HepG2 (cell line): ENCODE measurements at places on chromosomes 7 and 10.
A peak's percentile ranks its signal among the peaks of the same experiment; 100 is the strongest.

- no peak for DNase-seq
- no peak overlapping the region for H3K27ac ChIP-seq
- peaks cover 53% of the 10 kb centered on the region for H3K4me1 ChIP-seq
- no peaks in the 10 kb centered on the region for H3K36me3 ChIP-seq
These were observed 46.3 kb downstream of the NRP1 start for GRCh38 chr10:33288127-33288526.

DNA sequence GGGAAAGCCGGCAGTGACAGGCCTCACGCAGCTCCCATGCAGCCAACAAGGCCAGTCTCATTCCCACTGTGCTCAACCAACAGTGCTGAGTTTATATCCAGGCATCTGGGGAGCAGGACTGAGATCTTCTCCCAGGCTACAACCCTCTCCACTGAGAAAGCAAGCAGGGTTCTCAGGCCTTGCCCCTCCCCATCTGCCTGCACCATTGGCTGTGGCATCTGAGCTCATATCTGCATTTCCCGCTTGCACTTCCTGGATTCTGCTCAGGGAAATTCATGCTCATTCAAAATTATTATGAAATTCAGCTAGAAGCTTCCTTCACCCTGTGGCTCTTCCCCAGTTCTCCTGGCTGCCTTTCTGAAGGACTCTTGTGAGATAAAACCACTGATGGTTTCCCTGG lies 1029.0 kb downstream of the GRM8 start:
- H3K27me3 ChIP-seq: no peaks in the 10 kb centered on the region
- H3K36me3 ChIP-seq: no peaks in the 10 kb centered on the region
- H3K4me1 ChIP-seq: no peaks in the 10 kb centered on the region
- no peak overlapping the region for H3K4me3 ChIP-seq
- DNase-seq: no peak

GRCh38 chr10:59586407-59586891 lies 123.2 kb downstream of the SLC16A9 start:
- H3K36me3 ChIP-seq: no peaks in the 10 kb centered on the region
- H3K27ac ChIP-seq: no peak overlapping the region
- no peak for DNase-seq
- H3K4me3 ChIP-seq: no peak overlapping the region
- H3K27me3 ChIP-seq: peaks cover 4% of the 10 kb centered on the region; the same call in 1 of the 3 replicates

- H3K36me3 ChIP-seq: no peaks in the 10 kb centered on the region
- no peak overlapping the region for H3K27ac ChIP-seq
- no peaks in the 10 kb centered on the region for H3K27me3 ChIP-seq
- no peak overlapping the region for H3K4me3 ChIP-seq
- H3K4me1 ChIP-seq: peaks cover 11% of the 10 kb centered on the region
These were observed 47.0 kb upstream of the TMEM140 start for GRCh38 chr7:135100856-135101255.

- DNase-seq: no peak
- H3K4me1 ChIP-seq: no peaks in the 10 kb centered on the region
- no peaks in the 10 kb centered on the region for H3K36me3 ChIP-seq
- no peak overlapping the region for H3K4me3 ChIP-seq
- 0 out of 2 replicates have a peak, but pooled peaks cover 2% of the 10 kb centered on the region for H3K27me3 ChIP-seq
These were observed 21.6 kb upstream of the TSPAN33 start for GRCh38 chr7:129122751-129123509.

DNA sequence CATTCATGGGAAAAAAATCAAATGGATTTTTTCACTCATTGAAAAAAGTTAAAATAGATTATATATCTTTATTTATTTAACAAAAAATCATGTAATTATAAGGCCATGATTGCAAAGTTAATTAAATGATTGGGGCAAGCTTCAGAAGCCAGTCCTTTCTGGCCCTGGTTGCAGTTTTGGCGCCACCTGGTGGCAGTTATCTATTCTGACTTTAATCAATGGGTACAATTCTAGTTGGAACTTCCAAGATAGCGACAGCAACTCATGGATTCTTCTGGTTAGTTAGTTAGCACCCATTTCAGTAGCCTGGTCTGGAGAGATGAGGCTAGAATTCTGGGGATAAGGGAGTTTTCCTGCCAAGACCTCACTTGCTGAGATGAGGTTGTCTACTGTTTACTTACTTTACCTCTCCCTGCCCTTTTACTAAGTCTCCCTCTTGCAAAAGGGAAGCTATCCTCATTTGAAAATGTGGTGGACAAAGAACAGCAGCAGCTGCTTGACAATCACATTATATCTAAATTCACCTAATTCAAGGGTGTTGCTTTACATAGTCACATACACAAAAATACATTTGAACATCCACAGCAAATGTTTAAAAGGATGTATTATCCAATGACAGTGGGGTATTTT lies 42.3 kb downstream of the NOC3L start:
- DNase-seq: peak; percentile 53
- H3K4me1 ChIP-seq: peaks cover 11% of the 10 kb centered on the region
- no peak overlapping the region for H3K4me3 ChIP-seq
- H3K27me3 ChIP-seq: no peaks in the 10 kb centered on the region

GRCh38 chr7:12017046-12017445 lies 185.0 kb upstream of the THSD7A start:
- no peak overlapping the region for H3K27ac ChIP-seq
- H3K27me3 ChIP-seq: no peaks in the 10 kb centered on the region
- no peaks in the 10 kb centered on the region for H3K4me1 ChIP-seq
- H3K4me3 ChIP-seq: no peak overlapping the region

- no peak for DNase-seq
- H3K36me3 ChIP-seq: no peaks in the 10 kb centered on the region
- no peaks in the 10 kb centered on the region for H3K4me1 ChIP-seq
- no peak overlapping the region for H3K4me3 ChIP-seq
- H3K27ac ChIP-seq: no peak overlapping the region
These were observed 639.7 kb upstream of the AUTS2 start for GRCh38 chr7:68958571-68958970.

DNA sequence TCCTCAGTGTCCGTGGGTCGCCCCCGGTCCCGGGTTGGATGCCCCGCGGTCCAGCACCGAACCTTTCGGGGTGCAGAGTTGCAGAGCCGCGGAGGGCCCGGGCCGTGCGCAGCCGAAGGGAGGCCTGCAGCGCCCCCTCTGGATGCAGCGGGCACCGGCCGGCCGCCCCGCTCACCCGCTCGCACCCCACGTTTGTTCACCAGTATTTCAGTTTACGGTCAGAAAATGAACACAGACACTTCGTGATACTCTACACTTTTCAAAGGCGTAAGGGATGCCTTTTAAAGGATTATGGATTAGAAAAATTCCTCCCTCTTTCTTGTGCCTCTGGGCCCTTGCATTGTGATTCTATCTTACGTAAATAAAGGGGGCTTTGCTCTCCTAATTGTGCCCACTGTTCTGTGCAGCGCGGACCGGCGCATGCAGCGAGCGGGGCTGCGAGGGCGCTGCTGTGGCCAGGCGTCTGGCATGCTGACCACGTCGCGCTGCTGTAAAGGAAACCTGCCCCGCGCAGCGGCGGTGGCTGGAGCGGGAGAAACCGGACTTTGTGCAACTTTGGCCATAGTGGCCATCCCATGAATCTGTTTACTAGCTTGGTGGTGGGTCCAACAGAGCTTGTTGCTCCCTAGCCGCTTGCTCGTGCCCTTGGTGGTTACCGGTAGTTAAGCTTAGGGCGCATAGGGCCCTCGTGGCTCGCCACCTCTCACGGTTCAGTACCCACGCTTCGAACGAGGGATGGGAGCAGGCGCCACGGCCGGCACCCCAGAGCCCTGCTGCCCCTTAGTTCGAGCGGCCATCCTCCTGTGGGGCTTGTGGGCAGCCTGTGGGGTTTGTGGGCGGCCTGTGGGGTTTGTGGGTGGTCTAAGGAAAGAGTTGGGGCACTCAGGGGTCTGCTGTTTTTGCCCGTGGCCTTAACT lies 739 bp upstream of the MEST start:
- no peak for DNase-seq
- H3K27me3 ChIP-seq: no peaks in the 10 kb centered on the region
- H3K4me1 ChIP-seq: peaks cover 2% of the 10 kb centered on the region; the same call in 1 of the 2 replicates
- no peak overlapping the region for H3K4me3 ChIP-seq

GRCh38 chr7:146862415-146862814 lies 745.8 kb downstream of the CNTNAP2 start:
- H3K4me3 ChIP-seq: no peak overlapping the region
- no peaks in the 10 kb centered on the region for H3K4me1 ChIP-seq
- H3K27me3 ChIP-seq: no peaks in the 10 kb centered on the region
- no peak for DNase-seq
- no peaks in the 10 kb centered on the region for H3K36me3 ChIP-seq

DNA sequence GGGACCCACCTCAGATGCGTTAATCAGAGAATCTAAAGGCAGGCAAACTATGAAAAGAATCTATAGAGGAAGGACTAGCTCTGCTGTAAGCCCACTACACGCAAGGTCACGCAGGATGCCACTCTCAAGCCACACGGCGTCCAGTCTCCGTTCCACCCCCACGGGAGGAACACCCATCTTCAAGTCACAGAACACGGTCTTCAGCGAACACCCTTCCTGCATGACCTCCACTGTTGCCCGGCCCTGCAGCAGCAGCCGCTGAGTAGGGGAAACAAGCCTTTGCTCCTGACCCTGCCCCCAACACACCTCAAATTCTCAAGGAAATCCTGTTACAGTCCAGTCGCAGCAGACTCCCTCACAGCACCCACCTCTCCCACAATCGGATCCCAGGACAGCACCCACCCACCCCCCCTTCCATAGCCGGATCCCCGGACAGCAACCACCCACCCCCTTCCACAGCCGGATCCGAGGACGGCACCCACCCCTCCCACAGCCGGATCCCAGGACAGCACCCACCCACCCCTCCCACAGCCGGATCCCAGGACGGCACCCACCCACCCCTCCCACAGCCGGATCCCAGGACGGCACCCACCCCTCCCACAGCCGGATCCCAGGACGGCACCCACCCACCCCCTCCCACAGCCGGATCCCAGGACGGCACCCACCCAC lies 133.7 kb downstream of the DIP2C start:
- H3K4me1 ChIP-seq: peaks cover 12% of the 10 kb centered on the region
- H3K36me3 ChIP-seq: no peaks in the 10 kb centered on the region
- no peak overlapping the region for H3K4me3 ChIP-seq
- no peaks in the 10 kb centered on the region for H3K27me3 ChIP-seq

DNA sequence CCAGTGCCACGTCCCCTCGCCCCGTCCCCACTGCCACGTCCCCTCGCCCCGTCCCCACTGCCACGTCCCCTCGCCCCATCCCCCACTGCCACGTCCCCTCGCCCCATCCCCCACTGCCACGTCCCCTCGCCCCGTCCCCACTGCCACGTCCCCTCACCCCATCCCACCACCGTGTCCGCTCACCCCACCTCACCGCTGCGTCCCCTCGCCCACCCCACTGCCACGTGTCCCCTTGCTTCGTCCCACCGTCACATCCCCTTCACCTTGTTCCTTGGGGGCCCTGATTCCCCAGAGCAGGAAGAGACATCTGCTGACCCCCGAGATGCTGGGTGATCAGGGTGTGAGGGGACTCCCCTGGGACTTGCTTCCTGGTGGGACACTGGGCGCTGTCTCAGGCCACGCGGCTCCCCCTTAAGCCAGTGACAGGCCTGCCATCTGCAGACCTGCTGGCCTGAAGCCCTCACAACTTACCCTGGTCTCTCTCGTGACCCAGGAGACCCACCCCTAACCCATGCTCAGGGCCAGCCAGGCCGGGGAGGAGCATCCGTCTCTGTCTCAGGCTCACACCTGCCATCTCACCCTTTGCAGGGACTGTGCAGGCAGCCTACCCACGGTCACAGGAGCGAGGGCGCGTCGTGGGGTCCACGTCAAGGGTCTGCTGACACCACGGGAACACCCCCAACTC lies 260.4 kb downstream of the ELFN1 start:
- DNase-seq: no peak
- no peak overlapping the region for H3K27ac ChIP-seq
- H3K4me3 ChIP-seq: no peak overlapping the region
- no peaks in the 10 kb centered on the region for H3K27me3 ChIP-seq

GRCh38 chr7:2237109-2237602 lies 4.4 kb upstream of the MAD1L1 start:
- peaks cover 28% of the 10 kb centered on the region for H3K4me1 ChIP-seq
- H3K36me3 ChIP-seq: peaks cover 6% of the 10 kb centered on the region
- H3K27ac ChIP-seq: no peak overlapping the region
- H3K27me3 ChIP-seq: no peaks in the 10 kb centered on the region; the same call in 2 of the 3 replicates
- no peak for DNase-seq
- no peak overlapping the region for H3K4me3 ChIP-seq

DNA sequence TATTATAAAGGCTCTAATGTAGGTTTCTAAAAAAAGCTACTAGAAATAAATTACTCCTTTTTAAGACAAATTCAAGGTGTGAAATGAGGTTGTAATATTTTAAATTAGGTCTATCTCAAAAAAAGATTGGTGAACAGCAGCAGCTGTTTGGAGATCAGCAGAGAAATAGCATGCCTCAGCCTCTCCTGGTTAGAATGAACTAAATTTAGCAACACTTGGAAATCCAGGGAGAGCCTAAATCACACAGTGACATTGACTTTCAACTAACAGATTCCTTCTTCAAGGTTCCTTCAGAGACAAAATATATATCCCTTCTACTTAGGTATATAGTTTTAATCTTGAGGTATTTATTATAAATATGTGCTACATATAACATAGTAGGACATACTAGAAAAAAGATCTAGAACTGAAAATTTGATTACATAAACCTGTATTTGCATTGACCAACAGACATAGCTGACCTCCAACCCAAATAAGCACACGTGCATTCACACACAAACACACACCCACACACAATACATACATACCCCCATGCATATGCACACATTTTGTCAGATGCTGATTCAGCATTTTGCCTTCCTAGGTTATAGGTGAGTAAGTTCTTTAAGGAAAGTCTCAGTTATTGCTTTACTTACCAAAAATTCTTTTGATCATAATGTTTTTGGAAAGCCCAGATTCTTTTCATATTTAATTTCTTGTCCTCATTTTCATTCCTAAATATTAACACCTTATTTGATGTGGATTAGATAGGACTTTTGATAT lies 47.3 kb downstream of the DGKB start:
- H3K36me3 ChIP-seq: no peaks in the 10 kb centered on the region
- DNase-seq: no peak
- no peak overlapping the region for H3K4me3 ChIP-seq
- H3K27me3 ChIP-seq: no peaks in the 10 kb centered on the region
- no peak overlapping the region for H3K27ac ChIP-seq
- H3K4me1 ChIP-seq: no peaks in the 10 kb centered on the region

DNA sequence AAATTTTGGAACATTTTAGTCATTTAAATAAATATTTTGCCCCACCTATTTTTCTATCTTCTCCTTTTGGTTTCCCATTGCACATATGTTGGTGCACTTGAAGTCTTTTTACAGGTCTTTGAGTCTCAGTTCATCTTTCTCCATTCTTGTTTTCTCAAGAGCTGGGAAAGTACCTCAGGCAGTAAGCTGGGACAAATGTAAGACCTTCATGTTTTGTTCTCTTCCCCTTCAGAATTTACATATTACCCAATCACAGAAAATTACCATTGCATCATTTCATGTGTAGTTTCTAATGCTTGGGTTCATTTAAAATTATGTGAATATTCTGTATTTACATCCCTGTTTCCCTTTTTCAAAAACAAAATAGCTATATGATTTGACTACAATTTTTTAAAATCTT lies 1150.0 kb upstream of the POT1 start:
- no peak overlapping the region for H3K27ac ChIP-seq
- H3K27me3 ChIP-seq: no peaks in the 10 kb centered on the region
- no peaks in the 10 kb centered on the region for H3K4me1 ChIP-seq
- no peaks in the 10 kb centered on the region for H3K36me3 ChIP-seq
- no peak for DNase-seq

GRCh38 chr10:69716711-69717560 lies 84.8 kb upstream of the COL13A1 start:
- H3K36me3 ChIP-seq: no peaks in the 10 kb centered on the region
- H3K27me3 ChIP-seq: no peaks in the 10 kb centered on the region; the same call in 1 of the 2 replicates
- peak; percentile 35 for DNase-seq
- H3K27ac ChIP-seq: no peak overlapping the region

- H3K27ac ChIP-seq: no peak overlapping the region
- no peaks in the 10 kb centered on the region for H3K36me3 ChIP-seq
- no peaks in the 10 kb centered on the region for H3K4me1 ChIP-seq
- no peak overlapping the region for H3K4me3 ChIP-seq
- DNase-seq: no peak
These were observed 25.9 kb upstream of the EMX2 start for GRCh38 chr10:117516681-117517080.
